Nucleus accumbens (tissue), 56 donors: ENCODE measurements at places on chromosomes 3 and 15.

- DNase-seq: no peak
These were observed 44.0 kb downstream of the PHLDB2 start for GRCh38 chr3:111903067-111903511.

GRCh38 chr3:3799173-3800079 is at the start of gene LRRN1:
Gene LRRN1 (plus strand): TSS chr3:3799431. CDS start chr3:3844642, 45,211 bp downstream.
- DNase-seq: peak; percentile 78

DNA sequence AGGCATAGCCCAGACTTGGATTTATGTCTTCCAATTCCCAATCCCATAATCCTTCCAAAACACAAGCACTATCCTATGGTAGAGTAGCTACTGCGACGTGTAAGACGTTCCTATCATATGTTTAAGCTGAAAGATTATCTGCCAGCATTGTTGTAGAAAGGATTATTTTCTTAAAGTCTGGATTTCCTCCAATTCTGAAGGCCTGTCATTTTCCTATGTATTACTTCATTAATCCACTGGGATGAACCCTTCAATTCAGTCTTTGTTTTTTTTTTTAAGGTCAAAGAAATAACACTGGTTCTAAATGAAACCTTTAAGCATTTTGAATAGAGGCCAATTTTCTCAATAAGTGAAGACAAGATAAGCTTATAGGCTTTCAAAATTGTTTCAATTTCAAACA is 289.0 kb downstream of the SLC9A9 start:
- no peak for DNase-seq

GRCh38 chr3:95899494-95899893 is 914.9 kb upstream of the EPHA6 start:
- no peak for DNase-seq

DNA sequence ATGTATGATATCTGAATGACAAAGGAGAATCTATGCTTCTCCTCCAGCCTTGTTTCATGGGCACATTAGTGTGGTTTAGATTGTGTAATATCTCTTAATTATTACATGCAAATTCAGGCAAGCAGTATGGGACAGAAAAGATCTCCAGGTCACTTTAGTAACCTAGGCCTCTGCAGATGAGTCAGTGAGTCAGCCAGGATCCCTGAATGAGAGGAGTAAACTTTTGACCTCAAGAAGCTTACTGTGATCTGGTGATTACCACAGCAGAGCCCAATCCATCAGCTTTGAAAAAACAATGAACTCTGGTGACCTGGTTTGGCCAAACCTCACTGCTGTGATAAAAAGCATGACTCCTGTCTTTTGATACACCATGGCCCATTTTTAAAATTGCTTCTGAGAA is 107.8 kb downstream of the LRRN1 start:
- no peak for DNase-seq

DNA sequence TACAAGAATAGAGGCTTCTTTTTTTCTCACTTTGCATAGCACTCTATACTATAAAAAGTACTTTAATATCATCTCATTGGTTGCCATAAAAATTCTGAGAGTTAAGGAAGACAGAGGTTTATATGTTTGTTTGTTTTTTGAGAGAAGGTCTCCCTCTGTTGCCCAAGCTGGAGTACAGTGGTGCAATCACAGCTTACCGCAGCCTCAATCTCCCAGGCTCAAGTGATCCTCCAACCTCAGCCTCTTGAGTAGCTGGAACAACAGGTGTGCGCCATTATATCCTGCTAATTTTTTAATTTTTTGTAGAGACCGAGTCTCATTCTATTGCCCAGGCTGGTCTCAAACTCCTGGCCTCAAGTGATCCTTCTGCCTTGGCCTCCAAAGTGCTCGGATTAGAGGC is 250.2 kb downstream of the LPP start:
- DNase-seq: no peak

- no peak for DNase-seq
These were observed 332.3 kb upstream of the CNTN4 start for GRCh38 chr3:1766384-1766783.

GRCh38 chr3:14879211-14879874 is 60.6 kb downstream of the FGD5 start:
- no peak for DNase-seq

DNA sequence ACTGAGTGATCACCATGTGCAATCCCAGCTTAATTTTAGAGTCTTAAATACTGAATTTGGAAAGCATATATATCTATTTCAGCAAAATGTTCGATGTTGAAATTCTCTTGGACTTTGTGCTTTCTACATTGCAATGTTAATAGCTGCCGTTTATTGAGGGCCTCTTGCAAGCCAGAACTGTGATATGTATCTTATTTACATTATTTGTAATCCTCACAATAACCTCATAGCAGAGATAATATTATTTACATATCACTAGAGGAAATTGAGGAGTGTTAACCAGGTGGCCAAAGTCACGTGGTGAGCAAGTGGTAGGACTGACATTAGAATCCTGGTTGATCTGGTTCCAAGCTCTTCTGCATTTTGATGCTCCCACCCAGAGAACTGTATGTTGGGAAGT is 254.1 kb downstream of the SLC9A9 start:
- no peak for DNase-seq

GRCh38 chr15:62653122-62653521 is 389.4 kb upstream of the TPM1 start:
- DNase-seq: no peak

DNA sequence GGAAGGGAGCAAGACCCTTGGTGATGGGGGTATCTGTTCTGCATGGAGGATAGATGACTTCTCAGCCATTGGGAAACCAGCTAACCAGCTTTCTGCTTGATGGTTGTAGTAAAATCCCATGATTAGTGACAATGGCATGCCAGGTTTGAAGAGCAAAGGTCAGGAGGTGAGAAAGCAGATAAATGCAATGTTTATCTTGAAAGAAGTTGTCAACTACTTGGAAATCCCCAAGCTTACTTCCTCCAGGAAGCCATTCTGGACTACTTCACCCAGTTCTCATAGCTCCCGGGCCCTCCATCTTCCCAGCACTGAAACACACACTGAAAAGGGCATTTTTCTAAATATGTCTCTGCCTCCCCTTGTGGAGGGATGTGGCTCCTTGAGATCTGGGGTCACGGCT is 51.3 kb downstream of the SMAD3 start:
- DNase-seq: no peak

DNA sequence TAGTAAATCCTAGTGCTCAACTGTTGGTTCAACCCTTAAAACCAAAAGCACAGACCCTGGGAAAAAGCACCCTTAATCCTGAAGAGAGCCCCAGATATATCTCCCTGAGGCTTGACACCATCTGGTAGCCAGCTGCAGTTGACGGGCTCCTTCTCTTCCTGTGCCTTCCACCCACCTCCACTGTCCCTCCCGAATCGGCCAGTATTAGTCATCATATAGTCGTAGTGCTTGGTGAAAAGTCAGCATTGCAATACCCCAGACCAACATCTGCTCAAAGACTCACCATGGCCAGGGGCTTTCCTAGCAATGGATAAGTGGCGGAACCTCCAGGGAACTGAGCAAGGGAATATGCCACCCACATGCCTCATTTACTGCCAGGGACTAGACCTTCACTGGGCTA is 125.6 kb upstream of the CRBN start:
- DNase-seq: no peak

- no peak for DNase-seq
These were observed 107.3 kb downstream of the ZNF385D start for GRCh38 chr3:21643752-21644151.

- no peak for DNase-seq
These were observed 3.4 kb downstream of the PDZRN3 start for GRCh38 chr3:73621388-73621787.

DNA sequence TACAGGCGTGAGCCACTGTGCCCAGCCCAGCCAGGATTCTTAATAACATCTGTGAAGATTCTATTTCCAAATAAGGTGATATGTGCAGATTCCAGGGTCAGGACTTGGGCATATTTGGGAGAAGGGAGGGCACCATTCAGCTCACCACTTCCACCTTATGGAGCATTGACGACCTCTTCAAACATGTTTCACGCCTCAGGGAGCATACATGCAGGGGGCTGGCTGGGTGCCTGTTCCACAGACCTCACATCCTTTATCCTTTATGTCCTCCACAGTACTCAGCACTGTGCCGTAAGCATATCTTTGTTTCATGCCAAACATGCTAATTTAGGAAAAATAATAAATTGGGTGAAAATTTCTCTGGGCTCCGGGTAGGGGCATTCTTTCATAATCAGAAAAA is 229.0 kb downstream of the THSD4 start:
- DNase-seq: no peak

DNA sequence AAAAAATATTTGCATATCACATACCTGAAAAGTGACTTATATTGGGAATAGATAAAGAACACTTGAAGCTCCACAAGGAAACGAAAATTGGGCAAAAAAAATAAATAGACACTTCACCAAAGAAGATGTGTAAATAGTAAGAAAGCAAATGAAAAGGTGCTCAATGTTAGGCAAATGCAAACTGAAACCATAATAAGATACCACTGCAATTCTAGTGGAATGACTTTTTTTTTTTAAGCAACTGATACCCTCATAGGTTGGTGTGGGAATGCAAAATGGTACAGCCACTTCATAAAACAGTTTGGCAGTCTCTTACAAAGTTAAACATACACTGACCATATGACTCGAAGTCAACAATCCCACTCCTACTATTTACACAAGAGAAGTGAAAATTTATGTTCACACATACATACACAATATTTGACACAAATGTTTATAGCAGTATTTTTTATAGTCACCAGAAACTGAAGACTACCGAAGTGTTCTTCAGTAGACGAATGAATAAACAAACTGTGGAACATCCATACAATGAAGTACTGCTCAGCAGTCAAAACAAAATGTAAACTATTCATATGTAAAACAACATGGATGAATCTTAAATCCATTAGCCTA is 176.3 kb downstream of the ZMAT3 start:
- no peak for DNase-seq

GRCh38 chr3:170180079-170180907 is 1.2 kb downstream of the PHC3 start:
- DNase-seq: no peak

DNA sequence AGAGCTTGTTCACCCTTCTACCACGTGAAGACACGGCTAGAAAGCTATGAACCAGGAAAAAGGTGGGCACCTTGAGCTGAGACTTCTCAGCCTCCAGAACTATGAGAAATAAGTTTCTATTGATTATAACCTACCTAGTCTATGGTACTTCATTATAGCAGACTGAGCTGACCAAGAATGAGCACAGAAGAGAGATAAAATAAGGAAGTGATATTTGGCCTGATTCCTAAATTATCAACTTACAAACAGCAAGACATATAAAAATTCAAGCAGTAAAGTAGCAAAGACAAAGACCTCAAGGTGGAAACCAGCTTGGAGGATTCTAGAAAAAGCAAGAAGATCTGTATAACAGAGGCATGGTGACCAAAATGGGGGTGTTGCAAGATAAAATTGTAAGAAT is 63.9 kb upstream of the OSTN start:
- DNase-seq: no peak

DNA sequence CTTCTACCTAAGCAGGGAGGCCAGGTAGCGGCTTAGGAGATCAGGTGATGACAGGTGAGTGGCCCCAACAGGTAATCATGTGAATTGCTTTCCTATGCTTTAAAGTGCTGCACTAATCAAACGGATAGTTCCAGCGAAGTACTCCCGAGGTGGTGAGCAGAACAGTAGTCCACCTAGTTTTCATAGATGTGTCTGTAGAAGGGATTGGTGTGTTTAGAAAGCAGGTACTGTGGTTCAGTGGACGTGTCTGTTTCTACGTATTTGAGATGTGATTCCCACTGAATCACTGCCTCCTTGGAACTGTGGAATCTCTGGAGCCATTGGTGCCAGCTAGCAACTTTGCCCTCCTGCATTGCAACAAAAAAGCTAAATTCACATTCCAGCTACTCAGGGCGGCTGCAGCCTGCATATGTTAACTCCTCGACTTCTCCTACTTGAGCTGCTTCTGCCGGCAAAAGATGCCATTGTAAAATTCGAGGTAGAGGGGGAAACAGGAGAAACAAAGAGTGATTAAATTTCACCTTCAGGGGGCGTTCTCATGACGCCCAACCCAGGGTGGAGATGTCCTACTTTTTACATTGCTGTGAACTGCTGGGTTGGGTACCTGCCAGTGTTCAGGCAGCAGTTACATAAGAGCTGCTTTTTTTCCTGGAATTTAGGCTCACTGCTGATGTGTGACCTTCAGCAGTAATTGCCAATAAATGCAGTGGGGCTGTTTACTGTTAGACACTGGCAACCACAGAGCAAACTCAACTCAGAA is 227.3 kb downstream of the ITPR1 start:
- DNase-seq: peak; percentile 77

GRCh38 chr3:114707252-114707860 is 413.5 kb downstream of the TIGIT start:
- no peak for DNase-seq

DNA sequence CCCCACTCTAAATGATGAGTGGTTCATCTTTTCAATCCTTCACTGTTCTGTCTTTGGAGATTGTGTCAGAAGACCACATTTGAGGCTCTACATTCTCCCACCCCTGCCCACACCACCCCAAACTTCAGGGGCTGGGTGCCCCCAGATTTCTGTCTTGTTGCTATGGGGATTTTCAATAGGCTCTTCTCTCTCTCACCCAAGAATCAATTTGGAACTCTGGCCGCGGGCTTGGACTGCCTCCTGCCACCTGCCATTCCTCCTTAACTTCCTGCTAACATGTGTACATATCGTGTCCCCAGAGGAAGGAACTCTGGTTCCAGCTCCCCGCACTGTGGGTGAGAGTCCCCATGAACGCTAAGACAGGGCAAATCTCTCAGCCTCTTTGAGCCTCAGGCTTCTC is 67.4 kb upstream of the LARS2 start:
- no peak for DNase-seq

- no peak for DNase-seq
These were observed 322.8 kb downstream of the EDEM1 start for GRCh38 chr3:5510300-5510699.

DNA sequence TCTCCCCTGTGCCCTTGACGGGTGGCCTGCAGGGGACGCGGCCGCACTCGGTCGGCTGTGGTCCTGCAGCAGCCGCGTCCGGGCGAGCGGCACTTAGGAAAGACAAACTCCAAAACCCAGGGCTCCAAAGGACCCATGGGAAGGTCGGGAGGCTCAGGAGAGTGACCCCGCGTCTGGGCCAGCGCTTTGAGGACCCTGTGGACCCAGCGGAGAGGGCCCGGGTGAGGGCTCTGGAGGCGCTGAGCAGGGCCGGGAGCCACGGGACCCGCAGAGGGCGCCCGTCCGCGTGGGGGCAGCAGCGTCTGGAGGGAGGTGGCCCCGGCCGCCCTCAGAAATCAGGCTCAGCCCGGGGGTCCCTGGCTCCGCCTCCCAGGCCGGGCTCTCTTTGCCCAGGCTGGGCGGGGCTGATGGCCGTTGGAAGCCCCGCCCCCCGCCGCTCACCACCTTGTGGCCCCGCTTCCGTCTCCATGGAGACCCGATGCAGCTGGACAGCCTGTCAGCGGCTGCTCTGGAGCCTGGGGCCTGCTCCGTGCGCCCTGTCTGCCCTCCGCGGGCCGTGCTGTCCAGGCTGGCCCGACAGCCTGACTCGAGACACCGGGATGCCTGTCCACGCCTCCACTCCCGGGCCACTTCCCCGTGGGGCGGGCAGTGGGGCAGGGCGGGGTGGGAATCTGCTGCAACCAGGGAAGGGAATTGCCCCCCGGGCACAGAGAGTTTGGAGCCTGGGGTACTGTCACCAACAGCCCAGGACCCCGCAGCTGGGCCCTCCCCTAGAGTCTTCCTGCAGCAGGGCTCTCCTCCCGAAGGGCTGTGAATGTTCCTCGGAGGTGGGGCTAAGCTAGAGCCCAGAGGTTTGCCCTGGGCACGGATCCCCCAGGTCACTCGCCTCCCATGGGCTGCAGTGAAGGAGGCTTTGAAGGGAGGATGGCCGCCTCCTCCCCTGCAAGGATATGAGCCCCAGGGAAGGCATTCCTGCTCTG is 34.8 kb upstream of the RPL32 start:
- peak; percentile 38 for DNase-seq
